Activated CD8-positive, alpha-beta T cell treated with anti-CD3 and anti-CD28 coated beads for 36 hours (primary cell): ENCODE measurements at places on chromosomes 1 and 21.
A peak's percentile ranks its signal among the peaks of the same experiment; 100 is the strongest.

GRCh38 chr1:93778457-93778856 lies 96.8 kb upstream of the BCAR3 start:
- no peak for DNase-seq

DNA sequence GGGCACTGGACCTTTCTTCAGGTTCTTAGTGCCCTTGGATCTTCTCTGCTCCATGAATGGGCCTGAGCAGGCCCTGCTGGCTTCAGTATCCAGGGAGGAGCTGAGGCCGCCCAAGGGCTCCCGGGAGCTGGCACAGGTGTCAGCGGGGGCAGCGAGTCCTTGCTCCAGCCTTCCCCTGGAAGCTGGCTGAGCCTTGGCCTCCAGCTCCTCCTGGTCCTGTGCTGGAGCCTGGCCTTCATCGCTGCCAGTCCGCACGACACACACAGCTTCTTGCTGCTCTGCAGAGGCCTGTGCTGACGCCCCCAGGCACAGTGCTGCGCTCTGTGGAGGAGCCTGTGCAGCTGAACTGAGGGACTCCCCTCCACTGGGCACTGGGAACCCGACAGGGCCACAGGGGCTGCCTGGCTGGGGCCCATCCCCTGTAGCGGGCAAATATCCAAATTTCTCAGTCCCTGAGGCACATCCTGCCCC lies 1.7 kb downstream of the SPOCD1 start:
- no peak for DNase-seq

- DNase-seq: no peak
Observed at GRCh38 chr1:7941437-7941793, 776 bp upstream of the TNFRSF9 start.

DNA sequence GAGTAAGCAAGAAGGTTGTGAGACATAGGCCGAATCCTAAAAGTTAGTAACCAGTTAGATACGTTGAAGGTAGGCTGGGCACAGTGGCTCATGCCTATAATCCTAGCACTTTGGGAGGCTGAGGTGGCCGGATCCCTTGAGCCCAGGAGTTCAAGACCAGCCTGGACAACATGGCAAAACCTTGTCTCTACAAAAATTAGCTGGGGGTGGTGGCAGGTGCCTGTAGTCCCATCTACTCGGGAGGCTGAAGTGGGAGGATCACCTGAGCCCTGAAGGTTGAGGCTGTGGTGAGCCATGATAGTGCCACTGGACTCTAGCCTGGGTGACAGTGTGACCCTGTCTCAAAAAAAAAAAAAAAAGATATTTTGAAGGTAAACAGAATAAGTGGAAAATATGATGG lies 1.5 kb upstream of the PARP1 start:
- no peak for DNase-seq

DNA sequence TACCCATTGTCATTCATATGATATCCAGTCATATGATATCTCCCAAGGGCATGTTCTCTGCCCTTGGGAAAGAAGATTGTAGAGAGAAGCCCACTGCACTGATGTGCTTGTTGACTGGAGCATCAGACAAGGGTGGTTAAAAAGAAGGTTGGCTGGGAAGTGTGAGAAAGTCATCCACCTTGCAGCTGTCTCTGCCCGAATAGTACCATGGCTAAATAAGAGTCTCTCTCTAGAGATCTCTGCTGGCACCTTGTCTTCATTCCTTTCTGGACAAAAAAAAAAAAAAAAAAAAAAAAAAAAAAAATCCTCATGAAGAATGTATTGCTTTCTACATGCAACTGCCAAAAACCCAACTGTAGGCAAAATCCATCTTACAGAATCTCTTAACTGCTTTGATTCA lies 349.7 kb upstream of the ESRRG start:
- DNase-seq: no peak

GRCh38 chr1:46158312-46159281 lies 16.3 kb upstream of the TSPAN1 start:
- no peak for DNase-seq

DNA sequence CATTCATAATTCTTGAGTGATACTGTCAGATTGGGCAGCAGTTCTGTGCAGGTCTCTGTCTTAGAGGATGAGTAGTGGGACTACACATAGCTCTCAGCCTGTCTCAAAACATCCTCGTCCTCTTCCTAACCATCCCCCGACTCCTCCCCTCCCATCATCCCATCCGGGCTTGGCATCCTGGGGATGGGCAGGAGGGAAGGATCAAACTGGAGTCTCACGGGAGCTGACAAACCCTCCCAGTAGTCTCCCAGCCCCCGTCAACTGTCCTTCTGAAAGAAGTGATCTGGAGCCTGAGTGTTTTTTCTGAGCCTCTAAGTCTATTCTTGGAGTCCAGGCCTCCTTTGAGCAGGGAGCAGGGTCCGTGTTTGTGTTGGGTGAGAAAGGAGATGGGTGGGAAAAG lies 102.0 kb downstream of the PAX7 start:
- no peak for DNase-seq

- peak; percentile 30 for DNase-seq
Observed at GRCh38 chr1:244325056-244325758, 126.5 kb downstream of the ADSS2 start.

DNA sequence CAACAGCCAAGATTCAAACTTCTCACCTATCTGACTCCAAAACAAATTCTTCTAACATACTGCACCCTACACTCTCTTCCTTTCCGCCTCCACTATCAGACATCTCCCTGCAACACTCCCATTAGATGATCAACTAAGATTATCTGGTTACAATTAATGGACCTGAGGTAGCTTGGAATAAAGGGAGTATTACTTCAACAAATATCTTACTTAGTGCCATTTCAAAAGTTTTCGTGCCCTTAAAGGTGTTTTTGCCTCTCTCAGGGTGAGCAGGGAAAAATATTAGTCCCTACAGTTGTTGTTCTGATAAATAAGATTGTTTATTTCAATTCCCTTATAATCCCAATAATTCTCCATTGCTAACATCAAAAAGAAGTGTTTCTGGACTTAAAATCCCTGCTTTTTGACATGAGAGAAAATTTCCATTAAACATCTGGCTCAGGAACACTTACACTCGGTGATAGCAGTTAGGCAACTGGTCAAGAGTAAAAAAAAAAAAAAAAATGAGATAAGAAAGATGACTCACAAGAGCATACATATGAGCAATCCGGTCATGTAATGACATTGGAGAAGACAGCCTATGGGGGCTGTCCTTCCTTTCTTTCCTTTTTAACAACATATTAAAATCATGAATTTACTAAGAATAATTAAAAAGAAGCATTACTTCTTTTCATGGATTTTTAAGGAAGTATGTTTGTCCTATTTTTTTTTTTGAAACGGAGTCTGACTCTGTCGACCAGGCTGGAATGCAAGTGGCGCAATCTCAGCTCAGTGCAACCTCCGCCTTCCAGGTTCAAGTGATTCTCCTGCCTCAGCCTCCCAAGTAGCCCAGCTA lies 7.6 kb downstream of the RSBN1 start:
- no peak for DNase-seq

DNA sequence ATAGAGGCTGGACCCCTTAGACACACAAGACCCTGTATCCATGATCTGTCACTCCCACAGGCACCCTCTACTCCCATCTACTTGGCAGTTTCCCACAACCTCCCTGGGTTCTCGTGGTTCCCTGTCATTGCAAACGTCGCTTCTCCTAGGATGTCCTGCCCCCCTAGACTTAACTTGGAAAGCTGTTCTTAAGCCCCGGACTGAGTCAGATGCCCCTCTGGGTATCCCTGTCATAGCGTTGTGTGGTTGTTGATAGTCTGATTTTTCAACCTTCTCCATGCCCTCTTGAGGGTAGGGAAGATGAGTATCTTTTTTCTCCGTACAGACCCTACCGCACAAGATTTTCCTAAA lies 11.8 kb downstream of the RCC1 start:
- DNase-seq: no peak

GRCh38 chr21:45741691-45742090 lies 98.2 kb downstream of the PCBP3 start:
- peak; percentile 41 for DNase-seq

DNA sequence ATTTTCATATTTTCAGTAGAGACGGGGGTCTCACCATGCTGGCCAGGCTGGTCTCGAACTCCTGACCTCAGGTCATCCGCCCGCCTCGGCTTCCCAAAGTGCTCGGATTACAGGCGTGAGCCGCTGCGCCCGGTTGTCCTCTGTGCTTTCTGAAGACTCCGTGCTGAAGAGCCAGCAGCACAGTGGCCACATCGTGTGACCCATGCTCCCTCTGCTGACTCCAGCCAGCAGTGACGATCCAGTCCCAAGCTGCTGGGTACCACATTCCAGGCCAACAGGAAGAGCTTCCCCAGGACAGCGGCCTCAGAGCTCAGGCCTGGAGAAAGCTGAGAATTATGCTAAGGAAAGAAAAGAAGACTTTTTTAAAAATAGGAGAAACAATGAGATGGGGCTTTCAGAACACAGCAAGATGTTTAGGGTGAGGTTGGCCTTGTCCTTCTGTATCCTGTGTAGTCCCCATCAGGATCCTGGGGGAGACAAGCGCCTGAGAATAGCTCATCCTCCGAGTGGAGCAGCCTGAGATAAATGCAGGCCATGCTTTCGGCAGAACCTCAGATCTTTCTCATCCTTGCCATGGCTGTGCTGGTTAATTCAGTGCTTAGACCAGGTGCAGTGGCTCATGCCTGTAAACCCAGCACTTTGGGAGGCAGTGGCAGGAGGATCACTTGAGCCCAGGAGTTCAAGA lies 207.1 kb downstream of the SLC35F3 start:
- no peak for DNase-seq

GRCh38 chr21:31788581-31788980 lies 56.7 kb upstream of the SCAF4 start:
- DNase-seq: no peak

DNA sequence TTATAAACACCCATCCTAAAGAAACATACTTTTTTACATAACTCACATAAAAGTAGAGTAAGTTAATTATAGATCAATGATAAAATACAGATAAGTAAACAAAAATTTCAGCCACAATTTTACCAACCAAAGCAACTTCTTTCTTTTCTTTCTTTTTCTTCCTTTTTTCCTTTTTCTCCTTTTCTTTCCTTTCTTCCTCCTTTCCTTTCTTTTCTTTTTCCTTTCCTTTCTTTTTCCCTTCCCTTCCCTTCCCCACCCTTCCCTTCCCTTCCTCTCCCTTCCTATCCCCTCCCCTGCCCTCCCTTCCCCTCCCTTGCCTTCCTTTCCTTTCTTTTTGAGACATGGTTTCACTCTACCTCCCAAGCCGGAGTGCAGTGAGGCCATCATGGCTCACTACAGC lies 56.5 kb upstream of the C1orf53 start:
- no peak for DNase-seq

DNA sequence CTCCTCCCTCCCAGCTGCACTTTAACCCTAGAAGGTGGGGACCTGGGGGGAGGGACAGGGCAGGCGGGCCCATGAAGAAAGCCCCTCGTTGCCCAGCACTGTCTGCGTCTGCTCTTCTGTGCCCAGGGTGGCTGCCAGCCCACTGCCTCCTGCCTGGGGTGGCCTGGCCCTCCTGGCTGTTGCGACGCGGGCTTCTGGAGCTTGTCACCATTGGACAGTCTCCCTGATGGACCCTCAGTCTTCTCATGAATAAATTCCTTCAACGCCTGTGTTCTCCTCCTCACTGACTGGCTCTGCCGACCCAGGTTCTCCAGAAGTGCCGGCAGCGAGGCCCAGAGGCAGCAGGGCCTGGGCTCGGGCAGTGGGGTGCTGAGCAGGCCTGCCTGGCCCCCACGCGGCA lies 6.5 kb upstream of the HTR6 start:
- no peak for DNase-seq

DNA sequence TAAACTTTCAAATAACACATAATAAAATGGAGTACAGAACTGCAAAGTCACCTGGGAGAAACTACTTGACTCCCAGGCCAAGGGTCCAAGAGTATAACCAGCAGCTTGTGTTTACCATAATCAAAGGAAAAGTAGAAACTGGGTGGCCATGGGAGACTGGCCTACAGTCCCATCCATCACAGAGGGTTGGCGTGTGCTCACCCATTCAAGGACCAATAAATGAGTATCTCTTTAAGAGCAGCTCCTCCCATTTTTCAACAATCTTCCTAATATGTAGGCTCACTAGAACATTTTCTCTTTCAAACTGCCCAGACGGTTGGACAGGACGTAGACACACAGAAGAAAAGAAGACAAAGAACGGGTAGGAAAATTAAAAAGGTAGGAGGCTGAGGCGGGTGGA lies at the start of gene FMO3:
TSS of gene FMO3 (plus strand) at position 302 of the 400 bp plus-strand sequence. CDS start 1,754 bp downstream, outside the sequence.
- DNase-seq: no peak

- no peak for DNase-seq
Observed at GRCh38 chr1:52592637-52593323, 9.4 kb upstream of the GPX7 start.

GRCh38 chr1:233777566-233777965 lies 126.9 kb upstream of the SLC35F3 start:
- no peak for DNase-seq

DNA sequence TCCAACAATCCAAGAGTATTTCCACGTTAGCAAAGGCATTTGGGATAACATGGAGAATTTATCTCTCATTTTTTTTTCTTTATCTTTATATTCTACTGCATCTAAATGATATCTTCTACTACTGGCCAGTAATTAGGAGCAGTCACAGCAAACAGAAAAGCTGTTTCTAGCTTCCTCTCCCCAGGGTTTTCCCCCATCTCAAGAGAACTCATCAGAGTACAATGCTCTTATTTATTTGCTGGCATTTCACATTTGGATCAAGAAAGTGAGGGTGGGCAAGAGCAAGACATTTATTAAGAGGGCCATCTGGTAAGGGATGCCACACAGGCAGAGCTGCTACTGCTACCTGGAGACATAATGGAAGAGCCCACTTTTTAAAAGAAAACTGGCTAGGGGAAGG lies 368.2 kb downstream of the USH2A start:
- DNase-seq: no peak

- DNase-seq: no peak
Observed at GRCh38 chr1:34002810-34003209, 138.9 kb downstream of the HMGB4 start.

DNA sequence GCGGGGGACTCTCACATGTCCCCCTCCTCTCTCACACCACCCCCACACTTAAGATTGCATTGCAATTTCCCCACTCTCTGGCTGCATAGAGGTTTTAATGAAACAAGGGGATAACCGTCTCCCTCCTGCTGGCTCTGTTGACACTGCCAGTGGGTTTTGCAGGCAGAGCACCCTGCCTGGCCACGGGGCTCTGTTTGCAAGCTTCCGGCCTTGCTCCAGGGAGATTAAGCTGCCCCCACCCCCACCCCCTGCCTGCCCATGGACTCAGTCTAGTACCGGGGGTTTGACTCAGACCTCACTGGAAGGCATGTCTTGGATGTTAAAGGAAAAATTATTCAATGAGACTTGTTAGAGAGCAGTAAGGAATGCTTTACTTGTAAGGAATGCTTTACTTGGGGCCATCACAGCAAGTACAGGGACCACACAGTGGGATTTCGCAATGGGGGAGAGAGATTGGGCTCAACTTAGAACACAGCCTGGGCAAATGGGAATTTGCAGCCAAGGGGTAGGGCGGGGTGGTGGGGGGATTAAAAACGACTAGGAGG lies 101.0 kb downstream of the AJAP1 start:
- no peak for DNase-seq

DNA sequence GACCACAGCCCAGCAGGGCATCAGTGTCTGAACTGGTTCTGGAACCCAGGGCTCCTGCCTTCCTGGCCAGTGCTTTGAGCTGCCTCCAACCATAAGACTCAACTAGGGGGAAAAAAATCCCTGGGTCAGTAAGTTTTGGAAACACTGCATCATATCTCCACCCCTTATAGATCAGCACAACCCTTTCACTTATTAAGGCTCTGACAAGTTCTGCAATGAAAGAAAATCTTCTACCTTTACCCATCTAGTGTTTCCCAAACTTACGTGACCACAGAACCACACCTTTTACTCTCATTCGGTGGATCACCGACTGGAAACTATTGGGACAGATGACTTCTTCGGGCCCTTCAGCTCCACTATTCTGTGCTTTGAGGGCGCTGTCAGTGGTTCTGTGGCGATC lies 78.4 kb upstream of the TMEM51 start:
- no peak for DNase-seq

- DNase-seq: no peak
Observed at GRCh38 chr1:203335503-203335902, 15.4 kb downstream of the FMOD start.
